ENCODE measurements at places on chromosomes 11 and 22.
A peak's percentile ranks its signal among the peaks of the same experiment; 100 is the strongest.

- no peak for DNase-seq
Observed at GRCh38 chr11:112507281-112507680, 246.6 kb upstream of the PLET1 start.

GRCh38 chr22:47550524-47551430 lies 788.3 kb downstream of the TBC1D22A start:
- no peak for DNase-seq

DNA sequence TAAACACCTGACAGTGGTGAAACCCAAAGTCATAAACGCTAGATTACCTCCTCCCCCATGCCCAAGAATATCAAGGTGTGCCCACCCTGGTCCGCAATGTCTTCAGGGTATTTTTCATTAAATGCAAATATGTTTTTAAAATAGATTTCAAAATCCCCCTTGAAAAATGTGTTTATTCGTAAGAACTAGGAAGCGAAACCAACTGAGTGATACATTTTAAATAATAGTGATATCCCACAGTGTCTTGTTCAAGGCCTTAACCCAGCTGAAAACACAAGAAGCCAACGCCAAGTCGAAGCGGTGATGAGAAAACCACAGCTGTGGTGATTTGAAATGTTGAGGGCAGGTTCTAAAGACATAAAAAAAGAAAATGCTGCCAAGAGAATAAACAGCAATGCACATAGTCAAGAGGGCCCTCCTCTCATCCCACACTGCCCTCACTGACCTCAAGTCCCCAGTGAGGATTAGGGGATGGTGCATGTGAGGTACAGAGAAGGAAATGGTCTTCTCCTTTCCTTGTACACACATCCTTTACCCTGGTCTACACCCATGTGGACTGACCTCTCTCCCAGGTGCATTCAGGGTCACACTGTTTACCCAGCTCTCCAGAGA lies 25.5 kb downstream of the KCNJ1 start:
- DNase-seq, result no peak

DNA sequence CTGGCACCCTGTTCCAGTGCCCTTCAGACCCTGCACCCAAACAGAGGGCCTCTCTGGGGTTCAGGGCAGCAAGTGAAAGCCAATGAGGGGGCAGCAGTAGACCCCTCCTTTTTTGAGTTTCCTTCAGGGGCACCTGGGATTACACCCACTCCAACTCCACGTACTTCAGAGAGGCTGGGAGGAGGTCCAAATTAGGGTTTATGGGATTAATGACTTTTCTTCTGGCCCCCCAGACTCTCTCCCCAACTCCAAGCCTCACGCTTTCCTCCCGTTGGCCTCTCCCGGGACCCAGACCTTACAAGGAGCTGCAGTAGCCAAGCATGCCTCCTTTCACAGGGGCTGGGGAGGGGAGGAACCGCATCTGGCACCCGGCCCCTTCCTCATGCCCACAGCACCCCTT lies 101.7 kb downstream of the NECTIN1 start:
- DNase-seq, result no peak

DNA sequence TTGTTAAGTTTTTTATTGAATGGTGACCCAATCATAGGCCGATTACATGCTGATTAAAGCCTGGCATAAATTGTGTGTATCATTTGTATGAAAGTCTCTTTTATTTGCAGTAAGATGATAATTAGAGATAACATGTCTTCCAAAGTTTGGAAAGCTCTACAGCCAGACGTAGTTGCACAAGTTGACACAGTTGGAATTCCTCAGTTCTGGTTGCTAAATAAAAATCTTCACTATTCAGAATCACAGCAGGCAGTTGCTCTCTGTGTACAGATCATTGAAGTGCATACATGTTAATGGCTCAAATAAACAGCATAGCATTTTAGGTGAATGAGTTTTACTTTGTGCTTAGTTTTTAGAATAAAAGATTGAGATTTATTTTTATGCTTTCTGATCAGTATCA lies 69.5 kb downstream of the ARHGAP42 start:
- DNase-seq, result no peak

DNA sequence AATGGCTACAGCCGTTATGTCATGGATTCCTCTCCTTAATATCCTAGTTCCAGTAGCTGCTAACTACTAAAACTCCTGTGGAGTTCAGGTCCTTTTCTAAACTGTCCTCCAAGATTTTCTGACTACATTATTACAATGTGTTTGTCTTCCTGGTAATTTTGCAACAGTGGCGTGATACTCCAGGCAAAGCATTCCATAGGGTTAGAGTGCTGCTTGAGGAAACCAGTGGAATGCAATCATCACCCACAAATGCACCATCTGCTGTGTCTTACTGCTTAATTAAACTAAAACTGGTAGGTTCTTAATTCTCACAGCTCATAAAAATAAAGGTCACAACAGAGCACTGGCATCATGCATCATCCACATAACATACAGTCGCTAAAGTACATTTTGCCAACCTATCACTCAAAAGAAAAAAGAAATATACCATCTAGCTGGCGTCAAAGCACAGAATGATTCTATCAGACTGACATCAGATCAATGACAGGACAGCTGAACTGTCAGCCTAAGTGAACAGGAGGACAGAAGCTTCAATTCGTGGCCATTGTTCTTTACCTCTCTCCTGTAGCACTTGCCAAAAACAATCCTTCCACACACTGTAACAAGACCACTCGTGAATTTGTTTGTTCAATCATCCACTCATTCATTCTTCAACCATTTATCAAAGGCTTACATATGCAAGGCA lies 182.5 kb downstream of the CADM1 start:
- no peak for DNase-seq

DNA sequence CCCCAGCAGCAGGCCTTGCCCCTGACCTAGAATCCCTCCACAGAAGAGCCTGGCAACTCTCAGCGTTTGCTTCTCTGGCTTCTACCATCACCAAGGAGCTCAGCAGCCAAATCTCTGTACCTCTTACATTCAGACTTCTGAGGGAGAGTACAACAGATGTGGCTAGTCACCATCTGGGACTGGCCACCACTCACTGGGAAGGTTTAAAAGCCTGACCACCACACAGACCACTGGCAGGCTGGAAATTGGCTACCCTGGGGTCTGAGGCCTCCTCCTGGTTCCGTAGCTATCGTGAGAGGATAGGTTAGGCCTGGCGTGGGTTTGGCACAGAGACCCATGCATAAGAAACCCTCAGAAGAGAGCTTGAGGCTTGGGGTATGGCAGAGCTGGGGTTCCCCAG lies 478.5 kb upstream of the CADM1 start:
- DNase-seq, result no peak

- DNase-seq, result no peak
Observed at GRCh38 chr11:117600234-117600783, 196.7 kb downstream of the DSCAML1 start.

GRCh38 chr11:20064961-20065405 lies 95.3 kb downstream of the DBX1 start:
- DNase-seq, result no peak

- DNase-seq, result no peak
Observed at GRCh38 chr11:69431893-69432738, 49.3 kb upstream of the LINC01488 start.

GRCh38 chr11:100739666-100740065 lies 52.6 kb downstream of the ARHGAP42 start:
- DNase-seq, result no peak

GRCh38 chr11:133949129-133949528 lies 7.6 kb downstream of the IGSF9B start:
- DNase-seq, result no peak

GRCh38 chr11:28976012-28976800 lies 868.0 kb downstream of the METTL15 start:
- no peak for DNase-seq

GRCh38 chr11:117953024-117953671 lies 23.9 kb upstream of the TMPRSS13 start:
- peak; percentile 60 for DNase-seq

- no peak for DNase-seq
Observed at GRCh38 chr11:100827934-100828661, 141.0 kb downstream of the ARHGAP42 start.

DNA sequence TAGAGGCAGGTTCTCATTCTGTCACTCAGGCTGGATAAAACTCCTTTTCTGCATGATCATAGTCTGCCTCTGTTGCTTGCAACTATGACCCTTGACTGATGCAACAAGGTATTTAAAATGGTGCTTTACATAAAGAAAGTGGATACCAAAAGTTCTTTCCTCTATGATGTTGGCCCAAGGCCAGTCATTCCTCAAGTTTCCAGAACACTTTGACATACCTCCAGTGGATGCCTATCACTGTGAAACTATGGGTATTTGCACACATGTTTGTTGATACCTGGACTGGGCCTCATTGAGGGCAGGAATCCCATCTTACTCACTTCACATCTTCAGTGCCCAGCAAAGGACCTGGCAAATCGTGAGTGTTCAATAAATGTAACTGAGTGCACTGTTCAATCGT lies 159.0 kb upstream of the ZC3H12C start:
- no peak for DNase-seq

DNA sequence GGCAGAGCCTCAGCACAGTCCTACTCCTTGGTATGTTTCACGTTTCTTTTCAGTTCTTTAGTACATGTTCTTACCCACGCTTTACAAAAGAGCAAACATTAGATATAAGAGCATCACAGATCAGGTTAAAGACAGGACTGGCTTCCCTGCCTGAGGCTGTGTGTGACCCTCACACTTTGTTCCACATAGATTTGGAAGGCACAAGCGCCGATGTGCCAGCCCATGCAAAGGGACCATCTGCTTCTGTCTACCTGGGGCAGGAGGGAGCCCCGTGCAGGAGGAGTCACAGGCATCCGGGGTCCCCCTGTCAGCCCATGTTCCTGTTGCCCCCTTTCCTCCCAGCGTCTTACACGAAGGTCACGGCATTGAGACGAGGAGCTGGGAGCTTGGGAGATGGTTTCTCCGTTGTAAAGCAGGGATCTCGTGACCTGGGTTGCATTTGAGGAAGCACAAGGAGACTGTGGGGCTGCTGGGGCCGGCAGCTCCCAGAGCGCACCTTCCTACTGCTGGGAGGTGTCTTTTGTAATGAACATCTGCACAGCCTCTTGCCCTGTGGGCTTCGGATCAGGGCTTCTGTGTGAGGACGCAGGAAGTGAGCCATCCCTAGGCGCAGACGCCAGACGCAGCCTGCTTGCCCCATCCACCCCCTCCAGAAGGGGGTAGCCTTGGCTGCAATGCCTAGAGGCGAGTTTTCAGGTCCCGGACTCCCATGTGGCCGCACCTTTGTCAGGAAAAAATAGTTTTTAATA lies 72.6 kb downstream of the SCN3B start:
- no peak for DNase-seq

GRCh38 chr22:49663311-49663711 lies 164.4 kb downstream of the BRD1 start:
- no peak for DNase-seq

GRCh38 chr22:44304354-44304753 lies 8.4 kb downstream of the SHISAL1 start:
- DNase-seq, result no peak

DNA sequence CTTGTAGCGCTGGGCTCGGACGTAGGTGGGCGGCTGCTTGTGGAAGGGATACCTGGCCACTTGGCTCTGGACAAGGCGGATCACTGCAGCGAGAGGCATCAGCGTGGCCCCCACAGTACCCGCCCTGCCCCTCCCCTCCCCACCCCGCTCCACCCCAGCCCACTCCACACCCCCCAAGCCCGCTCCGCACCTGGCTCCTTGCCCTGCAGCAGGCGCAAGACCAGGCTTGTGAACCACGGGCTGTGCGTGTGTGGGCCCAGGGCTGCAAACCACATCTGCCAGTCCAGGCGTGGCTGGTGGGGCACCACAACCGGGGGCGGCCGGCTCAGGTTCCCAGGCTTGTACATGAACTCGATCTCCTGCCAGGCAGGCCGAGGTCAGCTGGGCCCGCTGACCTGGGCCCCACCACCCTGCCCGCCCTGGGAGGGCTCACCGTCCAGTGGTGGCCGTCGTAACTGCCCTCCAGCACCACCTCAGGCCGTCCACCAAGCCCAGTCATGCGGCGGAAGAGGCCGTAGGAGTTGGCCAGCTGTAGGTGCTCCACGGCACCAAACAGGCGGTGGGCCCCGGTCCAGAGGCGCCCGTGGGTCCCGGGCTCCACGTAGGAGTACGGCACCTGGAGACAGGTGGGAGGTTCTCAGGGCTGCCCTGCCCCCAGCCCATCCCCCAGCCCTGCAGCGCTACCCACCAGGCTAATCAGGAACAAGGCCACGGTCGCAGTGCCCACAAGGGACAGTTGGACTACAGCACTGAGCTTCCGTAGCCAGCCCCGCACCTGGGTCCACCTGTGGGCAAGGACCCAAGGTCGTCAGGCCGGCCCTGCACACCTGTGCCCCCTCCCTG lies 2.9 kb downstream of the LMF2 start:
- DNase-seq, result no peak

DNA sequence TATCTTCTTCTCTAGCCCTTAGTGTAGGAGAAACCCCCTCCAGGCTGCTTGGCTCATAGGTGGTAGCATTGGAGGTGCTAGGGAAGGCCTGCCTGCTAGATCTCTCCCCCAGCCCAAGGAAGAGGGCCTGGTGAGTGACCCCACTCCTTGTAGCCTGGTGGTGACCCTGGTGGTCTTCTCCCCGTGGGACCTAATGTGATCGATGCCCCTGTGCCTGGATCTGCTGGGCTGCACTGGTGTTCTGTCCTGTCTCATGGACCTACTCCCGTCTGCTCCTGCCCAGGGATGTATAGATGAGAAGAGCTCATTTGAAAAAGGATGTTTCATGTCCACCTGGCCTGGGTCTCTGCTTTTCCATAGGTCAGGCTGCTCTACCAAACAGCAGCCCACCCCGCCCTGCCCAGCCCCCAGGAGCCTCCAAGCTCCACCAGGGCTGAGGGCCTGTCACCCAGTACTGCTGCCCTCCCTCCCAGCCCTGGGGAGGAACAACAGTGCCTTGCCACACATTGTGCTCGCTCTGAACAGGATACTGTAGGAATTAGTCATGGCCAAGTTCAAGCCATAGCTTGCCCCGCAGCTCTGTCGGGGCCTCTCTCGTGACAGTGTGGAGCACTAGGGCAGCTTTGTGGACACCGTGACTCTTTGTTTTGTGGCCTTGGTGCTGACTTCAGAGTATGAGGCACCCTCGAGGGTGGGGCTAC lies 19.7 kb downstream of the SLC37A2 start:
- no peak for DNase-seq

Measured in activated CD8-positive, alpha-beta T cell treated with anti-CD3 and anti-CD28 coated beads, Interleukin-2, amount 10 ng/mL, durations not matched to agents 7 days and 5 days (primary cell).